Stimulated activated CD4-positive, alpha-beta T cell treated with anti-CD3 and anti-CD28 coated beads, Interleukin-1b, Interleukin-23, amount 100 ng/mL, for 4 hours (primary cell): ENCODE measurements at places on chromosomes 12 and 14.
A peak's percentile ranks its signal among the peaks of the same experiment; 100 is the strongest.

DNA sequence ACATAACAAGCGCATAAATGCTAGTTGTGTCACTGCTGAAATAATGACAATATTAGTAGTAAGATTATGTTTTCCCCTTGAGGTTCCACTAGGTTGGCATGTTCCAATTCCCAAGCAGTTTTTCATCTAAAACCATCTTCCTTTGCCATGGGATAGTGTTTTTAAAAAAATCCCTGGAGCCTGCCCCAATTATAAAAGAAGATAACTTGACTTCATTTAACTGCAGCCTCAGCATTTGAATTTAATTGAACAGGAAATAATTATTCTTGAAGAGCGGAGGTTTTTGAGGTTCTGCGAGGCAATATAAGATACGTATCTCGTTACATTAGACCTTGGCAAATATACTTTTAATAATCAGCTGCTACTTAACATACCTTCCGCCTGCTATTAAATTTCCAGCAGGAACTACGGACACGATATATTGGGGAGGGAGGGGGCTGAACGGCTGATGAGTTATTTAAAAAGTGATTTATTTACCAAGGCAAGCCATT, 65.2 kb upstream of the HSPB8 start:
- no peak for DNase-seq

- no peak for DNase-seq
Observed at GRCh38 chr12:96497855-96498254, 8.5 kb downstream of the CFAP54 start.

GRCh38 chr14:88049266-88049665, 44.3 kb downstream of the GPR65 start:
- no peak for DNase-seq

GRCh38 chr12:98939350-98939749, 294.3 kb downstream of the APAF1 start:
- DNase-seq, result no peak

DNA sequence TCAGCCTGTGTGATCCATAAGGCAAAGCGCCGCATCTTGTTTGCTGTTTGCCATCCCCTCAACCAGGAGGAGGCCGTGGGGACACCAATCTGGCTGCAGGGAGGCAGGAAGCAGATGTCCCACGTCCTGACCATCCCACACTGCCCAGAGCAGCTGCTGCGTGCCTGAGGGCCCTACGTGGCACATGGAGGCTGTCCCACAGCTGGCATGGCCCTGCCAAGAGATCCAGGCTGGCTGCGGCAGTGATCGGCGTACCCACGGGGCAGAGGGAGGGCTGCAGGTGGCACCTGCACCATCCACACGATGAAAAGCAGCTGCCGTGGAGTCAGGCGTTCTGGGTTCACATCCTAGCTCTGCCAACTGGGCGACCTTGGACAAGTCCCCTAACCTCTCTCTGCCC, 42.0 kb downstream of the NCOR2 start:
- no peak for DNase-seq

GRCh38 chr12:85568395-85569103, 267.7 kb downstream of the RASSF9 start:
- no peak for DNase-seq

DNA sequence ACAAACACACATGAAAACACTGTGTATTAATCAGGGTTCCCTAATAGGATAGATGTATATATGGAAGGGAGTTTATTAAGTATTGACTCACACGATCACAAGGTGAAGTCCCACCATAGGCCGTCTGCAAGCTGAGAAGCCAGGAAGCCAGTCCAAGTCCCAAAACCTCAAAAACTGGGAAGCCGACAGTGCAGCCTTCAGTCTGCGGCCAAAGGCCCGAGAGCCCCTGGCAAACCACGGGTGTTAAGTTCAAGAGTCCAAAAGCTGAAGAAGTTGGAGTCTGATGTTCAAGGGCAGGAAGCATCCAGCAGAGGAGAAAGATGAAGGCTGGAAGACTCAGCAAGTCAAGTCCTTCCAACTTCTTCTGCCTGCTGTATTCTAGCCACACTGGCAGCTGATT, 1085.0 kb upstream of the TMEM132C start:
- DNase-seq, result no peak

- no peak for DNase-seq
Observed at GRCh38 chr12:95774311-95775045, 16.1 kb downstream of the NTN4 start.

DNA sequence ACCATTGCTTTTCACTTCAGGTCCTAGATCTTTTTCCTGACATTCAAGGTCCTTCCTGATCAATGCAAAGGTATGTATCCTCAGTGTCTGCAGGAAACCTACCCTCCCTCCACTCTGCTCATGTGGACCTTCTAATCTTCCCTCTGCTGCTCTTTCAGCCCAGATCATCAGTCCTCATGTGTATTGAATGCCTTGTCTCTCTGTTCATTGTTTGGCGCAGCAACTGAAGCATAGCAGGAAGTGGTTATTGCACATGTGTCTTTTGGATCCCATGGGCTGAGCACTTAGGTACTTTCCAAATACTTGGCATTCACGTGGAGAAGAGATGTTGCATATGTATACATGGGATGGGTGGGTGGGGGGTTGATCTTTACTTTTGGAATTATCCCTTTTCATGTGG, 4.3 kb upstream of the NIN start:
- no peak for DNase-seq

- DNase-seq, result no peak
Observed at GRCh38 chr12:8668441-8668840, 5.8 kb upstream of the MFAP5 start.

- DNase-seq, result no peak
Observed at GRCh38 chr14:94113908-94114588, 3.5 kb downstream of the IFI27 start.

DNA sequence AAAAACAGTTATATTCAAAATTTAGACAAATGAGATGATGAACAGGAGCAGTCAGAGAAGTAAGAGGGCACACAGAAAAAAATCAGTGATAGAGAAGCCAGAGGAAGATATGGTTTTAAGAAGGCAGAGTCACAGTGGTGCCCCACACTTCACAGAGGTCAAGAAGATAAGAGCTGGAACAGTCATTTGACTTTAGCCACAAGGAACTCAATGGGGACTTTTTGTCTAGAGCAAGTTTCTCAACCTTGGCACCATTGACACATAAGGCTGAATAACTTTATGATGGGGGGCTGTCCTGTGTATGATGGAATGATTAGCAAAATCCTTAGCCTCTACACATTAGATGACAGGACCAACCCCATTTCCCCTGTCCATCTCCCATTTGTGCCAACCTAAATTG, 172.8 kb upstream of the PLEKHG7 start:
- no peak for DNase-seq

DNA sequence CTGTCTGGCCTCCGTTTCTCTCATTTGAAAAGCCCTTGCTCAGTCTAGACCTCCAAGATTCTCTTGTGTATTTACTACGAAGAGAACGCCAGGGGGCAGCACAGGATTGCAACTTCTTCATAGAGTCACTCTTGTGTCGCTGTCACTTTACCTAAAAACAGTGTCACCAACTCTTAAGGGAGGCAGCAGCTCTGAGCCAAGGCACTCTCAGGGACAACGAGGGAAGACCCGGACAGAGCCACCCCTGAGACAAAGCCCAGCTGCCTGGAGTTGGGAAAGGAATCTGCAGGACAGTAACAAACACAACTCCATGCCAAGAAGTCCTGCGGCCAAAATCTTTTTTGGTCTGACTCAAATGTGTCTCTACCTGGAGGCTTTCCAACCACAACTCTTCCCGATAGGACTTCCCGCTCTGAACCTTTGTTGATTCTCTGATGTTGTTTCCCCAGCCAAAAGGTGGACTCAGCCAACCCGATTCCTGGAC, 9.6 kb upstream of the RPAP3 start:
- peak; percentile 65 for DNase-seq

GRCh38 chr12:131164096-131164872, 210.6 kb downstream of the ADGRD1 start:
- no peak for DNase-seq

- no peak for DNase-seq
Observed at GRCh38 chr14:31934767-31935266, 142.3 kb upstream of the ARHGAP5 start.

- no peak for DNase-seq
Observed at GRCh38 chr14:100078997-100079725, 13.9 kb downstream of the EVL start.

DNA sequence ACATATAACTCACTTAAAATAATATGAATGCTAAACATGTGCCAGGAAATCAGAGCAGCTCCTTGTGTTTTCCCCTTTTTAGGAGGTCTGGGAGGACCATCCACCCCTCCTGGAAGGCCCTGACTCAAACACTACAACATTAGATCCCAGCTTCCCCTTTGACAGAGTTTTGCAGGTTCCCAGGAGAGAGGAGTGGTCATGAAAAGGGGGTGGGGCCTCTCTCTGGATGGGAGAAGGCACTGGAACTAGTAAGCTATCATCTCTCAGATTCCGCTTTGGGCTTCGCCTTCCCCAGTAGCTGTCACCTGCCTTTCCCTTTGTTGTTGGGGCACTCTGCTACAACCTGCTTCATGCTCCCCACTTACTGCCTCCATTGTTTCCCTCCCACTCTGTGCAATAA, 149.2 kb downstream of the ZFP36L1 start:
- DNase-seq, result no peak

- peak; percentile 94 for DNase-seq
Observed at GRCh38 chr14:105045710-105046326, 19.4 kb downstream of the GPR132 start.

- no peak for DNase-seq
Observed at GRCh38 chr14:94560291-94560665, 964 bp upstream of the SERPINA4 start.

DNA sequence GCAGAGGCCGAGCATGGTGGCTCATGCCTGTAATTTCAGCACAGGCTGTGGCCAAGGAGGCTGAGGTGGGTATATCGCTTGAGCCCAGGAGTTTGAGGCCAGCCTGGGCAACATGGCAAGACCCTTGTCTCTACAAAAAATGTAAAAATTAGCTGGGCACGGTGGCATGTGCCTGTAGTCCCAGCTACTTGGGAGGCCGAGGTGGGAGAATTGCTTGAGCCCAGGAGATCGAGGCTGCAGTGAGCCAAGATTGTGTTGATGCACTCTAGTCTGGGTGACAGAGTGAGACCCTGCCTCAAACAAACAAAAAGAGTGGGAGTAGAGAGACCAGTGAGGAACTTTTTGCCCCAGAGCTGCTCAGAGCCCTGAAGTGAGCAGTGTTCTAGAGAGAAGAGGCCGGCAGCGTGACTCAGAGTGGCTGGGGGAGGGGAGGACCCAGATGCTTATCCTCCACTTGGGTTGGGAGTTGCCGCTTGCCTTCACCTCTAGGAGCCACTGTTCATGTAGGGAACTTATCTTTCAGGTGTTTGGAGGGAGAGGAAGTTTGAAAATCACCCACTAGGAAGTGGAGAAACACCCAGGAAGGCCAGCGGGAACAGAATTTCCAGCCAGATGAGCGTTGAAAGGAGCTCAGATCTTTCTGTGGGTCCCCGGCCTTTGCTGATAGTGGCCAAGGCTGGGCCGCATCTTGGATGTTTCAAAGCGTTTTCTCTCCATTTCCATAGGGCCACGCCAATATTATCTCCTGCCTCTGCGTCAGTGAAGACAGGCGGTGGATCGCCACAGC, 15.3 kb downstream of the CFAP251 start:
- DNase-seq, result no peak

GRCh38 chr12:12804011-12804410, 9.1 kb upstream of the DDX47 start:
- DNase-seq, result no peak

DNA sequence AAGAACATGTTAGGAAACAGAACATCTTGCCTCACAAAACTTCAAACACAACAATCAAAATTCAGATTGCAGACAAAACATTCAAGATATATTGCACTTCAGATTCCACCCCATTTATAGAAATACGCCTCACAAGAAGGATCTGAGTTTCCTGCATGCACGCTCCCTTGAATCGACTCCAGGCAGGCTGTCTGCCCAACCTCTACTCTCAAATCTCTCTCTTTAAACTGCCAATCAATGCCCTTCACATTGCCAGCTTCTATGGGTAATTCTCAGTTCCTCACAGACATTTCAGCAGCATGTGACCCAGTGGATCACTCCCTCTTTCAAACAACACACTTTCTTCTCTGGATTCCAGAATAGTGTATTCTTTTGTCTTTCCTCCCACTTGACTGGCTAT, 184.1 kb downstream of the PRKD1 start:
- no peak for DNase-seq

GRCh38 chr12:127278351-127278750, 988.6 kb upstream of the TMEM132C start:
- no peak for DNase-seq

DNA sequence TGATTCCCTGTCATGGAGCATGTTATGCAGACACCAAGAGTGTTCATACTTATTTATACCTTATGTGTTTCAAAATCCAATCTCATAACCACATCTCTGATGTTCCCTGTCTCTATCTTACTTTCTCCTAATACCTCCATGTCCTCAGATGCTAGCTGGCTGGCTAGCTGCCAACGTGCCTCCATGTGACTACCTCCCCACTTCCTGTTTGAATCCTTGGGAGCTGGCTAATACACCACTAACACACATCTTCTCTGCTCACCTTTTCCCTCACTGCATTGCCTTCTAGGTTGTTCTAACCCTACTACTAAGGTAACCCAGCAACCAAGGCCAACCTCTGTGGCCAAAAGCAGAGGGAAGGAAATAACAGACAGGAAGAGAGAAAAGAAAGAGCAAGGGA, 27.3 kb downstream of the TTC5 start:
- DNase-seq, result no peak

GRCh38 chr12:72679147-72679757, 407.1 kb downstream of the TRHDE start:
- no peak for DNase-seq

- no peak for DNase-seq
Observed at GRCh38 chr12:20865873-20866272, 55.4 kb downstream of the SLCO1B3 start.

GRCh38 chr14:67999705-68000384, 180.3 kb downstream of the RAD51B start:
- no peak for DNase-seq

DNA sequence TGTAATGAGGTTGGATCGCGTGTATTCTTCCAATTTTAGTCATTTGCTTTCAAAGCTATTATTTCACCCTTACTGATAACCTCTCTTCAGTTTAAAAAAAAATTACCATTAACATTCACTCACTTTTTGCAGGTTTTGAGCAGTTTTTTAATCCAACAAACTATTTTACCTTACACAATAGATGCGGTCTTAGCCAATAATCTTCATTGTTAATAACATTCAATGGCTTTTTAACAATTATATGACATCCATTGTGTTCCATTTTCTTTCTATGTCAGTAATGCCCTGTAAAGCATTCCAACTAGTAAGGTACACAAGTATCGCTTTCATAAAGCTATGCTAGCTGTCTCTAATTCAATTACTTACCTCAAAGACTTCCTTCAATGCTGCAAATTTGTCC, 18.9 kb upstream of the OTX2 start:
- DNase-seq, result no peak
